Cardiac muscle cell (in vitro differentiated cells and primary cell): ENCODE measurements at places on chromosomes 4 and X.
A peak's percentile ranks its signal among the peaks of the same experiment; 100 is the strongest.

GRCh38 chr4:113145519-113146291, 96.3 kb downstream of the ANK2 start:
- peak; percentile 87 for DNase-seq

GRCh38 chr4:122652379-122652778, 31.5 kb upstream of the IL21 start:
- peak; percentile 39 for DNase-seq

GRCh38 chr4:1720163-1720983, 750 bp downstream of the TMEM129 start:
- peak; percentile 53 for DNase-seq

- DNase-seq, result no peak
Measured at GRCh38 chrX:146054311-146054710, 236.7 kb downstream of the SLITRK2 start.

DNA sequence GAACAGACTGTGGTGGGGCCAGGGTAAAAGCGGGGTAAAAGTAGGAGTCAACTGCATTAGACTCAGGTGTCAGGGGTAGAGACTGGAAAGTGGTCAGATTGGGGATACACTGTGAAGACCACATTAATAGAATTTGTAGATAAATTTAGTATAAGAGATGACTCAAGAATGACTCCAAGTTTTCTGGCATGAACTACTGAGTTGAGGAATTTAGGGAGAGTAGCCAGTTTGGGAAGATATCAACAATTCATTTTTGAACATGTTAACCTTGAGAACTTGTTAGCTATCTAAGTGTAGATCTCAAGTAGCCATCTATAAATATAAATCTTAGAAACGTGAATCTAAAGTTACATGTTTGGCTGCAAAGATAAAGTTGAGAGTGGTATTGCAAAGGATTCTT, 206.9 kb upstream of the HCCS start:
- DNase-seq, result no peak
